Neural progenitor cell (in vitro differentiated cells): ENCODE measurements at places on chromosomes 4 and X.

- DNase-seq: peak; percentile 53
Measured at GRCh38 chr4:5824635-5825034, 68.3 kb downstream of the CRMP1 start.

- no peak for DNase-seq
Measured at GRCh38 chrX:8346060-8346459, 118.6 kb upstream of the VCX3B start.

GRCh38 chrX:48458711-48459110 lies 11.3 kb downstream of the SLC38A5 start:
- DNase-seq: no peak

DNA sequence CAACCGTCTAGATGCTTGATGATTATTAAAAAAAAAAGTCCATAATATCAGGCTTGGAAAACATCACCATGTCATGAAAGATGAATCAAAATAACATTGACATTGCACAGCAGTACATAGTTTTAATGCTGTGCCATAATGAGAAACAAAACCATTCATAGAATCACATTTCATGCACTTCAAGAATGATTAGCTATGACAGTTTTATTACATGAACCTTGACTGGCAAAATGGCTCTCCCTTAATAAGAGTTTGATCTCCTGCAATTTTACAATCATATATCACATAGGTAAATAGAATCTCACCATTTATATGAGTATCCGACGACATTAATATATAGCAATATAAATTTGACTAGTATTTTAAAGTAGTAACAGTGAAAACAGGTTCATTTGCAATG lies 49.8 kb downstream of the TECRL start:
- DNase-seq: no peak

DNA sequence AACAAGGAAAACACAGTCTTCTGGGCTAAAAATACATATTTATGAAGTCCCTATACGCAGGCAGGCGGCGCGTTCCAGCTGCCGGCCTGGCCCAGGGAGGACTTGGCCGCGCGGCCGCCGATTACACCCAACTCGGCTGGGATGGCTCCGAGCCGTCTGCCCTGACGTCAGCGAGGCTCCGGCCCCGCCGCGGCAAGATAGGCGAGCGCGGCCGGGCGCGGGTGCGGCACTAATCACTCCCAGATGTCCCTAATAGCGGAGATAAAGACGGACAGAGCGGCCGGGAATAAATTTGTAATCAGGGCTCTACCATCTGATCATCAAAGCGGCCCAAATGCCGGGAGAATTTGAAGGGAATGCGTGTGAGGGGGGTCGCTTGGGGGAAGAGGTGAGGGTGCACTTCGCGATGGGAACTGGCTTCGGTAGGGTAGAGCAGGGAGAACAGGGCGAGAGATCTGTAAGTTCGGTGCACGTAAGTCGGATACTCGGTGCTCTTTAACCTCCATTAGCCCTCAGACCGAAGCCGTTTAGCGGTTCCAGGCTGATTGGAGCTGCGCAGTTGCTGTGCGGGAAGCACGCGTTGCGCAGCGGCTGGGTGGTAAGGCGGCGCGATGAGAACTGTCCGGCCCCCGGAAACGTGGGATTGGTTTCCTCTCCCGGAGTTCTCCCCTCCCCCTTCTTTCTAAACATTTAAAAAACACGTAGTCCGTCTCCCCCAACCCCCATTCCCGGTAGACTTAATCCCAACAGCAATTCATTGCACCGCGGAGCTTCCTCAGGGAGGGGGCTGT lies 7.7 kb downstream of the HAND2 start:
- DNase-seq: peak; percentile 89
